Activated gamma-delta T cell treated with anti-CD3 and anti-CD28 coated beads, Interleukin-2, amount 50 U/mL, for 16 hours (primary cell): ENCODE measurements at places on chromosomes 4 and X.

GRCh38 chrX:68183612-68184214, 249.6 kb downstream of the OPHN1 start:
- DNase-seq: no peak

GRCh38 chr4:110550260-110550659, 72.6 kb downstream of the PITX2 start:
- DNase-seq: no peak

DNA sequence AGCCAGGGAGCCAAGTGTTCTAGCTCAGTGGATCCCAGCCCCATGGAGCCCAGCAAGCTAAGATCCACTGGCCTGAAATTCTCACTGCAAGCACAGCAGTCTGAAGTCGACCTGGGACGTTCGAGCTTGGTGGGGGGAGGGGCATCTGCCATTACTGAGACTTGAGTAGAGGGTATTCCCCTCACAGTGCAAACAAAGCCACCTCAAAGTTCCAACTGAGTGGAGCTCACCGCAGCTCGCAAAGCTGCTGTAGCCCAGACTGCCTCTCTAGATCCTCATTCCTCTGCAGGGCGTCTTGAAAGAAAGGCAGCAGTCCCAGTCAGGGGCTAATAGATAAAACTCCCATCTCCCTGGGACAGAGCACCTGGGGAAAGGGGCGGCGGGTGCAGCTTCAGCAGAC, 226.3 kb downstream of the ZIC3 start:
- no peak for DNase-seq

DNA sequence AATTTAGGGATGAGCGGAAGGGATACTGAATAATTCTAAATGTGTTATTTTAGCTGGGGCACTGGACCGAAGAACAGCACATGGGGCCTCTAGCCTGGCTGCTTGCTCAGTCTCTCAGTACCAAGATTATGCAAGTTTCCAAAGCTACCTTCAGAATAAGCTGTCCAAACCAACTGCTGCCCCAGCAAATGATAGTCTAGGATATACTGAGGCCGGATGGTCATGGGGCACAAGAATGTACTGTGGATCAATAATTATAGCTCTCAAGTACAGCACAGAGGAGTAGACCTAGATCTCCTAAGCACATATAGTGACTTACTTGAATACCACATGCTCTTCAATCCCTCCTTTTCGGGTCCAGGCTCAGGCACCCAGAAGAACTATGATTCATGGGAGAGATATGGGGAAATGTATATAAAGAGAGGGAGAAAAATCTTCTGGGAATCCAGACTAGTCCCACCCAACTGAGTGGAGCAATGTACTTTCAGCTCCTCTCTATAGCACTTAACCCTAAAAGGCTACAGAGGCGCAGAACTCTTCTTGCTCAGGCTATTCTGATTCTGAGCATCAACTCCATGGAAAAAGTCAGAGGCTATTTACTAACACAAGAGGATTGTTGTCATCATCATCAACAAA, 160.3 kb upstream of the GPC4 start:
- DNase-seq: no peak

GRCh38 chr4:31041385-31041784, 321.2 kb downstream of the PCDH7 start:
- DNase-seq: no peak

- no peak for DNase-seq
Observed at GRCh38 chrX:10582945-10583344, 37.4 kb downstream of the MID1 start.
